Type B pancreatic cell (in vitro differentiated cells): ENCODE measurements at places on chromosomes 16 and 17. TPM values are rescaled to one million over a fixed set of nuclear protein-coding genes. Genes with fewer than 3 reads are reported as not detected.

CNTNAP4 gene
- total RNA-seq = 0.38 and 2.1 TPM in 2 replicates

LGALS9B gene
- 0.29 and 0.36 TPM in 2 replicates for total RNA-seq

GRCh38 chr17:83119987-83120864, 40.8 kb downstream of the METRNL start:
- DNase-seq = no peak

- DNase-seq = no peak
Observed at GRCh38 chr16:75787440-75787839, 61.1 kb upstream of the CPHXL start.

DNA sequence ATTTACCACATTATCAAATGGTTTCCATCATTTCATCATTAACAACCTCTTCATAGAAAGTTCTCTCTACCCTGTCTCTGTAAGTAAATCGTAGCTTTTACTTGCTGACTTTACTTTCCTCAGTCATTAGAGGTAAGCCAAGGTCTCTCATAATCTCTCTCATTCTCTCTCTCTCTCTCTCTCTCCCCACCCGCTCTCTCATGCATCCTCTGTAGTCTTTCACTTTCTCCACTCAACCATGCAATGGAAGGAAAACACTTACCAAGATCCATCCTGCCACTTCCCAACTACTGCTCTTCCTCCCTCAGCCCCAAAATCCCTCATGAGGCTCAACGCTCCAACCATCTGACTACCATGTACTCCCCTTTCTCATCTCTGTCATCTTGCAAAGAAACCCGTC, 6.1 kb downstream of the CEP112 start:
- no peak for DNase-seq

GRCh38 chr16:951660-952301, 19.0 kb downstream of the LMF1 start:
- no peak for DNase-seq

DNA sequence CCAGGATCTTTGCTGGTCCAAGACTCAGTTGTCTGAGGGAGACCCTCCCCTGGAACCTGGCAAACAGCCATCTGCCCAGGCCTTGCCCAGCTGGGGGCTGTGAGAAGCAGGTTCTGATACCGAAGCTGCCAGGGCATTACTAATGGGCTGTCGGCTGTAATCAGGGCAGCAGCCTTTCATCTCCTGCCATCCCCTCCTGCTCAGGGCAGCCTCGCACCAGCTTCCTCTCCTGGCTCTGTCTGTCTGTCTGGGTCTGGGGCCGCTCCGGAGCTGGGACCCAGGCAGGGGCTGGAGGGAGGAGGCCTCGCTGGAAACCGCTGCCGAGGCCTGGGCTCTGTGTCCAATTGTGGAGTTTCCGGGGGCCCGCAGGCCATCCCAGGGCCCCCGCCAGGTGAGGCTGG, 21.6 kb upstream of the BRD7 start:
- peak; percentile 61 for DNase-seq

- no peak for DNase-seq
Observed at GRCh38 chr16:50915120-50915519, 173.2 kb downstream of the CYLD start.

DNA sequence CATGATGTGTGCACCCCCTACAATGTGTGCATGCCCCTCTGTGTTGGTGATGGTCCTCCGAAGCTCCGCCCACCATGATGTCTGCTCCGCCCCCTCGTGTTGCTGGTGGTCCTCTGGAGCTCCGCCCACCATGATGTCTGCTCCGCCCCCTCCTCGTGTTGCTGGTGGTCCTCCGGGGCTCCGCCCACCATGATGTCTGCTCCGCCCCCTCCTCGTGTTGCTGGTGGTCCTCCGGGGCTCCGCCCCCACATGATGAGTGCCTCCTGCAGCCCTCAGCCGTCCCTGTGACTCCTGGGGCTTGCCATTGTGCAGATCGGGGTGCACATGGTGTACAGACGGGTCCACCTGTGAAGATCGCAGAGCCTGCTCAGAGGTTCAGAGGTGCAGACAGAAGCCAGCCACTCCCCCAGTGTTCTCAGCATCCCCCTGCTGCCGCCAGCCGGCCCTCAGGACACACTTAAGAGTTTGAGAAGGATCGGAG, 129.1 kb upstream of the CHMP6 start:
- no peak for DNase-seq

DNA sequence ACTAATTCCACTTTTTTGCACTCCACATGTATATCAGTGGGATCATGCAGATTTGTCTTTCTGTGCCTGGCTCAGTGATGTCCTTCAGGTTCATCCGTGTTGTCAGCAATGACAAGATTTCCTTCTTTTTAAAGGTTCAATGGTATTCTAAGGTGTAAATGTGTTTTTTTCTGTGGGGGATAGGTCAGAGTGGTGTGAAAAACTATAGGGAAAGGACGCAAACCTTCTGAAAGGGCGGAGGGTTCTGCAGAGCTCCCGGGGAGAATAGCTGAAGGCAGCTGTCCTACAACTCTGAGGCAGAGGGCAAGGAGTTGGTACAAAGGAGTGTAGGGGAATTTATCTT, 21.9 kb upstream of the CSNK1D start:
- DNase-seq = no peak

GRCh38 chr17:64492481-64493109, 4.3 kb downstream of the POLG2 start:
- no peak for DNase-seq

GRCh38 chr16:17069681-17070080, 401.1 kb downstream of the XYLT1 start:
- no peak for DNase-seq

DNA sequence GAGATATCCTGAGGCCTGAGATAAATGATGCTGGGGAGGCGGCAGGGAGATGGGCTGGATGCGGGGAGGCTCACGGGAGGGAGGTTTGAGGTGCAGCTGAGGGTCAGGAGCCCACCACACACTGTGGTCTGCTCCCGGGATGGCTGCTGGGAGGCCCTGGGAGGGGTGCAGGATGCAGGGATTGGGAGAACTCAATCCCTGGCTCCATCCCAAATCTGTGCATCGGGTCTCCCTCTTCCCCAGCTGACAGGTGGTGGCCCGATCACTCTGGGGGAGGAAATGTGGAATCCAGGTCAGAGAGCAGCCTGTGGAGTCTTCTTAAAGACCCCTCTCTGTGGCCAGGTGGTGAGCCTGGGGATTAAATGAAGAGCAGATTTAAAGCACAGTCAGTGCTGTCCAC, 12.0 kb downstream of the PHB1 start:
- DNase-seq = no peak

GRCh38 chr16:3487521-3488410, 7.5 kb downstream of the C16orf90 start:
- no peak for DNase-seq

DNA sequence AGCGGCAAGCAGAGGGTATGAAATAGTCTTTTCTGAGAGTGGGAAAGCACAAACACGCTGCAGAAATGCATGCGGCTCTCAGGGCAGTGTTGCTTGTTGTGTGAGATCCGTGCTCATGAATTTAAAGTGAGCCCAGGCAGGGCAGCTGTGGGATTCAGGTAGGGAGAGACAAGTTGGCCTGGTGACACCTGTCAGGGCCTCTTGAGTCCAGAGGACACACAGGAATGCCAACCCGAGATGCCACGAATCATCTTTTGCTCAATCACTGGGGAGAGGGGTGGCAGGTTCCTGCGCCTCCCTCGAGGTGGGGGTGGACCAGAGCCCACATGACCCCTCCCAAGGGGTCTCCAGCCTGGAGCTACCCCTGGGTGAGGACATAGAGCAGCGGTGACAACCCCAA, 211.9 kb downstream of the GSG1L start:
- no peak for DNase-seq
